ENCODE measurements at places on chromosomes 16 and 17.

- no peak for DNase-seq
Measured at GRCh38 chr17:57090560-57091185, 5.6 kb downstream of the AKAP1 start.

DNA sequence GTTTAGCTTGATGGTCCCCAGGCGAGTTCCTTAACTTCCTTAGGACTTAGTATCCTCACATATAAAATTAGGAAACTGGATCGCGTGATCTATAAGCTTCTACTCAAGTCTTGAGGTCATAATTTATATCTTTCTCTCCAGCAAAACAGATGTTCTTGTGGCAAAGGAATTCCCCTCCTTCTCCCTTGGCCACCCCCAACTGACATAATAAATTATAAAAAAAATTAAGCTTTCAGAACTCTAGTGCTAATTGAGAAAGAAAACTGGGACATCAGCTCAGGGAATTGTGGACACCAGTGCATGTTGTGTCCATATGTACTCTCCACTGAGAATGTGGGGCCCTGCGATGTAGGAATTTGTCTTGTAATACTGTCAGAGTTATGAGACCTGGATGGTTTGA is 13.5 kb downstream of the GNAO1 start:
- no peak for DNase-seq

DNA sequence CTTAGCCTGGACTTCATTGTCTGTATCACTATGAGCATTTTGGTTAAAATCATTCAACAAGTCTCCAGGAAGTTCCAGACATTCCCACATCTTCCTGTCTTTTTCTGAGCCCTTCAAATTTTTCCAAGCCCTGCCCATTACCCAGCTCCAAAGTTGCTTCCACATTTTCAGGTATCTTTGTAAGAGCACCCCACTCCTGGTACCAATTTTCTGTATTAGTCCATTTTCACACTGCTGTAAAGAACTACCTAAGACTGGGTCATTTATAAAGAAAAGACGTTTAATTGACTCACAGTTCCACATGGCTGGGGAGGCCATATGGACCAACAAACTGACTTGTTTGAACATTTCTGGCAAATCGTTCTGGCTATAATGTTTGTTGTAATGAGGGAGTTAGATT is 67.4 kb downstream of the CDRT15 start:
- DNase-seq: no peak

- no peak for DNase-seq
Measured at GRCh38 chr17:82385559-82386254, 14.1 kb downstream of the UTS2R start.

DNA sequence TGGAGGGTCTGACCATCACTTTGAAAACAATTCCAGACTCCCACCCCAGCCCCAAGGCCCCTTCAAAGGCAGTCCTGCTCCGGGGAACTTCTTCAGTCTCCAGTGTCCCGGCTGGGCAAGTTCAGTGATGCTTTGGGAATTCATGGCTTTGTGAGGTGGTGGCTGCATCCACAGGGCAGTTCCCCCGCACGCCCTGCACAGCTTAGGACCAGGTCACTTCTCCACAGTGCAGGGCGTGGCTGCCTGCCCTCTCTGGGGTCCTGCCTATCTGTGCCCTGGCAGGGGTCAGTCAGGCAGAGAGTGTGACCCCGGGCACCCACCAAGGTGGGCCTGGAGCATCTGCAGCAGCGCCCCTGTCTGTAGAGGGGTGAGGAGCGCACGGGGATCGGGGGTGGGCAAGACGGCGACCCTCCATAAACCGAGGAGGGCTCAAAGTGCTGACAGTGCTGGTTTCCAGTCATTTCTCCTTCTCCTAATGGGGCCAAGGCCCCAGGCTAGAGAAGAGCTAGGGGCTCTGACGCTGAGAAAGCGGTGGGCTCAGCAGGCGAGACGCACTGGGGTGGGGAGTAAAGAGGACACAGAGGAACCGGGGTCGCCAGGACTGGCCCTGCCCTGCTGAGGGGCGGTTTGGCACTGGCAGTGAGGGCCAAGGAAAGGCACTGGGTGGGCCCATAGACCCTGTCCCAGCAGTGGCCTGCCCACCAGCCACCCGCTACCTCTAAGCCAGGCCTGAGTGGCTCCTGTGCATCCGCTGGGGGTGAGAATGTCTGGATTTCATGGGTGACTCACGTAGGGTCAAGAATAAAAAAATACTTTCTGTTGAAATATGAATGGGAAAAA is 4.2 kb upstream of the ARHGAP27 start:
- no peak for DNase-seq

DNA sequence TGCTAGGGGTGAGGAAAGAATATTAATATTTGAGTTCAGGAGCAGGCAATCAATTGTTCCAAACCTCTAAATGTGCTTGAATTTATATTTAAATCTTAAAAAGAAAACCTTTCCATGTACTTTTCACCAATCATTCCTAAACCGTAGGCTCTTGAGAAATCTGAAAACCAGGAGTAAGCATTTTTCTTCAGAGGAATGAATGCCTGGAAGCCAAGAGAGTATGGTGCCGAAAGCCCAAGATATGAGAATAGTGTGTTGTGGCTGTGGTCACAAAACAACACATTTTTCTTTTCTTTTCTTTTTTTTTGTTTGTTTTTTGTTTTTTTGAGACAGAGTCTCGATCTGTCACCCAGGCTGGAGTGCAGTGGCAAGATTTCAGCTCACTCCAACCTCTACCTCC is 37.6 kb downstream of the TEX2 start:
- DNase-seq: no peak

DNA sequence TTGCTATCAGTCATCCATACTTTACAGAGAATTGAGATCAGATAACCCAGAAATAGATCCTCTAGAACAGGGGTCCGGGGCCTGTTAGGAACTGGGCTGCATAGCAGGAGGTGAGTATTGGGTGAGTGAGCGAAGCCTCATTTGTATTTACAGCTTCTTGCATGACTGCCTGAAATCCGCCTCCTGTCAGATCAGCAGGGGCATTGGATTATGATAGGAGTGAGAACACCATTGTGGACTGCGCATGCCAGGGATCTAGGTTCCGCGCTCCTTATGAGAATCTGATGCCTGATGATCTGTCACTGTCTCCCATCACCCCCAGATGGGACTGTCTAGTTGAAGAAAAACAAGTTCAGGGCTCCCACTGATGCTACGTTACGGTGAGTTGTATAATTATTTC is 13.0 kb upstream of the SCIMP start:
- DNase-seq: no peak

- no peak for DNase-seq
Measured at GRCh38 chr17:71383091-71383490, 737.7 kb upstream of the SOX9 start.

DNA sequence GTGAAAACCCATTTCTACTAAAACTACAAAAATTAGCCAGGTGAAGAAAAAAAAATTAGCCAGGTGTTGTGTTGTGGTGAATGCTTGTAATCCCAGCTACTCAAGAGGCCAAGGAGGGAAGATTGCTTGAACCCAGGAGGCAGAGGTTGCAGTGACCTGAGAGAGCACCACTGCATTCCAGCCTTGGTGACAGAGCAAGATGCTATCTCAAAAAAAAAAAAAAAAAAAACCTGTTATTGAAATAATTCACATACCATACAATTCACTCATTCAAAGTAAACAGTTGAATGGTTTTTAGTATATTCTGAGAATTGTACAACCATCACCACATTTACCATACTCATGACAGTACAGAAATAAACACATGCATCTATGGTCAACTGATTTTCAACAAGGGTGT is 31.0 kb downstream of the ZNRF1 start:
- DNase-seq: no peak

DNA sequence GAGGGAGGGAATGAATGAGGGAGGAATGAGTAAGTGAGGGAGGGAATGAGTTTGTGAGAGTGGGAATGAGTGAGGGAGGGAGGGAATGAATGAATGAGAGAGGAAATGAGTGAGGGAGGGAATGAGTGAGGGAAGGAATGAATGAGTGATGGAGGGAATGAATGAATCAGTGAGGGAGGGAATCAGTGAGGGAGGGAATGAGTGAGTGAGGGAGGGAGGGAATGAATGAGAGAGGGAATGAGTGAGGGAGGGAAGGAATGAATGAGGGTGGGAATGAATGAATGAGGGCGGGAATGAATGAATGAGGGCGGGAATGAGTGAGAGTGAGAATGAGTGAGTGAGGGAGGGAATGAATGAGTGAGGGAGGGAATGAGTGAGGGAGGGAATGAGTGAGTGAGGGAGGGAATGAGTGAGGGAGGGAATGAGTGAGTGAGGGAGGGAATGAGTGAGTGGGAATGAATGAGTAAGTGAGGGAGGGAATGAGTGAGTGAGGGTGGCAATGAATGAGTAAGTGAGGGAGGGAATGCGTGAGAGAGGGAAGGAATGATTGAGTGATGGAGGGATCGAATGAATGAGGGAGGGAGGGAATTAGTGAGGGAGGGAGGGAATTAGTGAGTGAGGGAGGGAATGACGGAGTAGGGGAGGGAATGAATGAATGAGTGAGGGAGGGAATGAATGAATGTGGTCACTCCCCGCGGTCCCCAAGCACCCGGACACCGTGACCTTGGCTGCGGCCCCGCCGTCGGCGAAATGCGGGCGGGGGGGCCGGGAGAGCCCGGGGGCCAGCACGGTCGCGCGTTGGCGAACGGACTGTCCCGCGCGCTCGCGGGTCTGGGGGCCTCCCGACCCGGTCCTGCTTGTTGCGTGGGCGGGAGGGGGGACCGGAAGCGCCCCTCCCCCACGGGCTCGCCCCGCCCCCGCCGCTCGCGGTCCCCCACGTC is 1.1 kb upstream of the UBE2I start:
- no peak for DNase-seq

- no peak for DNase-seq
Measured at GRCh38 chr16:29812754-29813643, 1.0 kb downstream of the PRRT2 start.

- DNase-seq: no peak
Measured at GRCh38 chr17:20216154-20216815, 207.1 kb downstream of the SPECC1 start.

DNA sequence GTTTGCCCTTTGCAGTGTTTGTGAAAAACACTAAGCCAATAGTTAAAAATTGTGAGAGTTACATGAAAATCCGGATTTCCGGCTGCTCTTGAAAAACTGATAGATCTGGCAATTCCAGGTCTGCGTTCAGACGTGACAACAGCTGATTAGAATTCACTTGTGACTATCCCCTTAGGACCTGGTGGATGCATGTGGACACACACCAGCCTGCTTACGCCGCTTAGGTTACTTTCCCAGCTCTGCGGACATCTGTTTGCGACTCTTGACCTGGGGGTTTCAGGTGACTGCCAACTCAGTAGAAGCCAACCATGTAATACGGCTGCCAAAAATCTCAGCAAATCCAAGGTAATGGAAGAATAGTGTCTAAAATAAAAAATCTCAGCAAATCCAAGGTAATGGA is 24.3 kb downstream of the VPS53 start:
- DNase-seq: no peak

GRCh38 chr16:20735490-20735889 is 6.1 kb downstream of the THUMPD1 start:
- DNase-seq: no peak

- no peak for DNase-seq
Measured at GRCh38 chr17:45438931-45439610, 6.4 kb upstream of the ARHGAP27 start.

GRCh38 chr16:3444032-3444388 is 530 bp downstream of the NAA60 start:
- DNase-seq: no peak

GRCh38 chr17:60864708-60865005 is 187.0 kb downstream of the BCAS3 start:
- no peak for DNase-seq
